Stimulated activated CD8-positive, alpha-beta memory T cell treated with anti-CD3 and anti-CD28 coated beads, Interleukin-4, amount 100 ng/mL, for 4 hours (primary cell): ENCODE measurements at places on chromosomes 4 and X.
A peak's percentile ranks its signal among the peaks of the same experiment; 100 is the strongest.

- DNase-seq: no peak
These were observed 28.3 kb downstream of the ARHGAP10 start for GRCh38 chr4:147760176-147760575.

GRCh38 chrX:49192722-49193328 lies 6.7 kb upstream of the PRICKLE3 start:
- DNase-seq: no peak

GRCh38 chr4:34412911-34413310 lies 1831.4 kb downstream of the ARAP2 start:
- no peak for DNase-seq

- DNase-seq: no peak
These were observed 89.7 kb upstream of the PPARGC1A start for GRCh38 chr4:23979534-23979933.

DNA sequence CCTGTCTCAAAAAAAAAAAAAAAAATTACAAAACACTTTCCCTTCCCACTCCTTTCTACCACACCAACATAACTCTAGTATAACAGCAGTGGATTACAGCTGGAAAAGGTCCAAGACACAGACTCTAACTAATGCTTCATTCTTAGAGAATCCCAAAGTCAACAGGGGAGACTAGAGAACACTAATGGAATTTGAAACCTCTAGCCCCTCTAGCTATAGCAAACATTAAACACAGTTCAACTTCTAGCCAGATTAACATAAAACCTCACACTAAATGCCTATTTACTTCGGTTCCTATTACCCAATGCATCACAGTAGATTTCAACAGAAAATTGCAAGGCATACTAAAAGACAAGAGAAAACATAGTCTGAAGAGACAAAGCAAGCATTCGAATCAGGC lies 10.5 kb upstream of the DHX15 start:
- no peak for DNase-seq

- DNase-seq: peak; percentile 58
These were observed at the start of gene G6PD for GRCh38 chrX:154546354-154547244. G6PD (minus strand) TSS chrX:154546846; CDS start chrX:154546155, 691 bp downstream.

DNA sequence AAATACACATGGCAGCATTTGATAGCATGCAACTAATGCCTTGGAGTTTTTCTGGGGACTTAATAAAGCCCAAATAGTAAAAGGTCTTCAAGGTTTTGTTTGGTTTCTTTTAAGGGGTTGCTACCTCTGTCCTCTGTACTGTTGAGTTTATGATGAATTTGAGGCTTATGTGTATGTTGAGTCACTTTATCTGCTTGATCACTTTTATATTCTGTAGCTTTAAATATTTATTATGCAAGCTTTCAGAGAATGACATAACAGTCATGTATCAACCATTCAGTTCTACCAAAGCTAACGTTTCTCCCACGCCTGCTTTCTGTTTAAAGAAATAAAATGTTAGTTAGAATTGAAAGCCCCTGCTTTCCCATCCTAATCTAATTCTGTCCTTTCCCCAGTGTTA lies 122.2 kb downstream of the NHS start:
- DNase-seq: no peak

DNA sequence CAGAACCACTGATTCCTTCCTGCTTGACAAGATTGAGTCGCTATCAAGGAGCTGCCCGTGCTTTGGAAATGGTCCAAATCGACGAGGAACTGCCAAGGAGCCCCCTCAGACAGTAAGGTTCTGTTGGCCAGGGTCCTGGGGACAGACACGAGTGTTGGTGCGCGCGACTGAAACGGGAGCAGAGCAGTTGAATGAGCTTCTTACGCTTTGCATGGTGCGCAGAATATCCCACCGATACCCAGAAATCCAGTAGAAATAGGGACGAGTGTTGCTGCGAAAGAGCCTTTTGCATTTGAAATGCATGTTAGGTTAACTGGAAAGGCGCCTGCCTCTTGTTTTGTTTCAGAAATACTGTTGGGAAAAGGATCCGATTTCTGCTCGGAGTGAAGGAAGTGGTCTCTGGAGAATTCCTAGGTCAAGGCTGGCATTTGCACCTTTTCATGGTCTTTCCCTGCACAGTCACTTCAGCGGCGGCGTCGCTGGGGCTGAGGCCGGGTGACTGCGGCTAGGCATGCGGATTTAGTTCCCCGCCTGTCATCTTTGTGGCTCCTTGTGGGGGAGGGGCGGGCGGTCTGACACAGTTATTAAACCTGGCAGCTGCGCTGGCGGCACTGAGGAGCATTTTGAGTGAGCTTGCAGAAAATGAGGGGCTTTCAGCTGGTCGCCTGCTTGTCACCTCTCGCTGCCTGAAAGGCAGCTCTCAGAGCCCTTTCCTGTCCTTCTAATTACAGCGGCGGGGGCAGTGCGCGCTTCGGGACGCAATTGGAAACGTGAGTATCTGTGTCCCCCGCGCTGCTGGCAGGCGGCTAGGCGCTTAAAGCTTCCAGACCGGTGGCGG lies 51.5 kb upstream of the TRIM2 start:
- DNase-seq: peak; percentile 30
